ENCODE measurements at places on chromosomes 12 and 14. TPM values are rescaled to one million over a fixed set of nuclear protein-coding genes. Genes with fewer than 3 reads are reported as not detected.

Gene AKAP3
- polyA plus RNA-seq, result 0.76 TPM

Gene PRB2
- not detected for polyA plus RNA-seq

Gene STON2
- polyA plus RNA-seq, result 13.0 TPM

Gene CTSG
- 1.1 TPM for polyA plus RNA-seq

Gene CLEC6A
- polyA plus RNA-seq, result not detected

Gene NOS1
- polyA plus RNA-seq, result 0.03 TPM

Gene CCDC177
- polyA plus RNA-seq, result not detected

Gene CLEC2A
- polyA plus RNA-seq, result not detected

Gene PLEKHD1
- polyA plus RNA-seq, result 0.09 TPM

Gene NAA30
- 2.8 TPM for polyA plus RNA-seq

Gene FIGNL2
- 0.20 TPM for polyA plus RNA-seq

Gene GDF3
- 0.42 TPM for polyA plus RNA-seq

Gene KRT2
- 0.42 TPM for polyA plus RNA-seq

- no peaks in the 10 kb centered on the region for H3K27me3 ChIP-seq
- no peaks in the 10 kb centered on the region for H3K4me1 ChIP-seq
- no peak for DNase-seq
These were observed 120.3 kb upstream of the SLC38A4 start for GRCh38 chr12:46946137-46946536.

GRCh38 chr14:57089901-57090300 lies 178.8 kb downstream of the EXOC5 start:
- H3K27ac ChIP-seq, result no peak overlapping the region
- no peaks in the 10 kb centered on the region for H3K36me3 ChIP-seq
- no peaks in the 10 kb centered on the region for H3K27me3 ChIP-seq
- no peak overlapping the region for H3K4me3 ChIP-seq
- DNase-seq, result no peak
- H3K4me1 ChIP-seq, result no peaks in the 10 kb centered on the region

GRCh38 chr12:130710733-130711080 lies 5.4 kb downstream of the RIMBP2 start:
- H3K36me3 ChIP-seq, result no peaks in the 10 kb centered on the region
- H3K27me3 ChIP-seq, result peaks cover 46% of the 10 kb centered on the region
- no peak for DNase-seq
- H3K27ac ChIP-seq, result no peak overlapping the region
- H3K4me1 ChIP-seq, result peaks cover 6% of the 10 kb centered on the region

DNA sequence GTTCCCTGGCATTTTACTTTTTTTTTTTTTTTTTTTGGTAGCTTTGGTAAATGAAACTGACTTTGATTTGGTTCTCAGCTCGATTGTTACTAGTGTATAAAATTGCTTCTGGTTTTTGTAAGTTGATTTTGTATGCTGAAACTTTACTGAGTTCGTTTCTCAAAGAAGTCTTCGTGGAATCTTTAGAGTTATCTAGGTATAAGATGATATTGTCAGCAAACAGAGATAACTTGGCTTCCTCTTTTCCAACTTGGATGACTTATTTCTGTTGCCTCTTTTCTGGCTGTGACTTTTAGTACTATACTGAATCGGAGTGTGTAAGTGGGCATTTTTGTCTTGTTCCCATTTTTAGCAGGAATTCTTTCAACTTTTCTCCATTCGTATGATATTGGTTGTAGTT lies 28.1 kb downstream of the USP15 start:
- no peak overlapping the region for H3K27ac ChIP-seq
- DNase-seq, result no peak
- peaks cover 30% of the 10 kb centered on the region for H3K36me3 ChIP-seq
- H3K4me3 ChIP-seq, result no peak overlapping the region
- H3K27me3 ChIP-seq, result no peaks in the 10 kb centered on the region
- peaks cover 33% of the 10 kb centered on the region for H3K4me1 ChIP-seq

GRCh38 chr12:130436741-130437501 lies 99.2 kb downstream of the PIWIL1 start:
- H3K4me1 ChIP-seq, result no peaks in the 10 kb centered on the region
- H3K27me3 ChIP-seq, result no peaks in the 10 kb centered on the region
- DNase-seq, result peak; percentile 74
- H3K4me3 ChIP-seq, result no peak overlapping the region
- peaks cover 3% of the 10 kb centered on the region for H3K36me3 ChIP-seq

DNA sequence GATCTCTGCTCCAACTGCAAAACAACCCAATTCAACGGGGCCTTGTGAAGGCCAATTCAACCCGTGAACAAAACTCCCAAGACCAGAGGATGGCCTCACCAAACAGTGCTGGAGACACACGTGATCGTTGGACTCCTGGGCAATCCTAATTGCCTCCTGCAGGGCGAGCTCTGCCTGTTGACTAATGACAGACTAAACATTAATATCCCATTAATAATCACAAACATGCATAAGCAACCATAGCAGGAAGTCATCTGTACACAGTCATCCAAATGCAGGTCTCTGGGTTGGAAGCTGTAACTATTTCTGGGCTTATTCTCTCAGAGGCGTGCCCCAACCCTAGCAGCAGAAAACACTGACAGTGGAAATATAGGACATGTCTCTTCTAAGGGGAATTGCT lies 21.0 kb downstream of the ANAPC5 start:
- peaks cover 99% of the 10 kb centered on the region for H3K36me3 ChIP-seq
- H3K27me3 ChIP-seq, result no peaks in the 10 kb centered on the region
- no peak overlapping the region for H3K4me3 ChIP-seq
- DNase-seq, result no peak
- H3K4me1 ChIP-seq, result no peaks in the 10 kb centered on the region

- no peak overlapping the region for H3K4me3 ChIP-seq
- H3K36me3 ChIP-seq, result peaks cover 65% of the 10 kb centered on the region
- H3K4me1 ChIP-seq, result peaks cover 8% of the 10 kb centered on the region
- DNase-seq, result peak; percentile 69
These were observed 18.4 kb downstream of the OTUB2 start for GRCh38 chr14:94044476-94045091.

DNA sequence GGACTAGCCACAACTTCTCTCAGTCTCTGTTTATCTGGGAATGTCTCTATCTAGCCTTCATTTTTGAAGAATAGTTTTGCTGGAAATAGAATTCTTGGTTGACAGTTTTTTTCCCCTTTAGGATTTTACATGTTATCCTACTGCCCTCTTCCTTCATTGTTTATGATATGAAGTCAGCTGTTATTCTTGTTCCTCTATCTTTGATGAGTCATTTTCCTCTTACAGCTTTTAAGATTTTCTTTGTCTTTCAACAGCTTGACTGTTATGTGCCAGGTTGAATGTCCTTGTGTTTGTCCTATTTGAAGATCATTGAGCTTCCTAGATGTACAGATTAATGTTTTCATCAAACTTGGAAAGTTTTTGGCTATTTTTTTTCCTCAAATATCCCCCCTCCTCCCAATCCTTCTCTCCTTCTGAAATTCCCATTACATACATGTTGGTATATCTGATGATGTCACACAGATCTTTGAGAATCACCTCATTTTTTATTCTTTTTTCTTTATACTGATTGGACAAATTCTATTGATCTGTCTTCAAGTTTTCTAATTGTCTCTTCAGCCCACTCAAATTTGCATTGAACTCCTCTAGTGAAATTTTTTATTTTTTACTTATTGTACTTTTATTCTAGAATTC lies 4.5 kb upstream of the GOLGA5 start:
- H3K36me3 ChIP-seq, result no peaks in the 10 kb centered on the region
- no peaks in the 10 kb centered on the region for H3K27me3 ChIP-seq
- peaks cover 9% of the 10 kb centered on the region for H3K4me1 ChIP-seq
- DNase-seq, result no peak
- no peak overlapping the region for H3K4me3 ChIP-seq

DNA sequence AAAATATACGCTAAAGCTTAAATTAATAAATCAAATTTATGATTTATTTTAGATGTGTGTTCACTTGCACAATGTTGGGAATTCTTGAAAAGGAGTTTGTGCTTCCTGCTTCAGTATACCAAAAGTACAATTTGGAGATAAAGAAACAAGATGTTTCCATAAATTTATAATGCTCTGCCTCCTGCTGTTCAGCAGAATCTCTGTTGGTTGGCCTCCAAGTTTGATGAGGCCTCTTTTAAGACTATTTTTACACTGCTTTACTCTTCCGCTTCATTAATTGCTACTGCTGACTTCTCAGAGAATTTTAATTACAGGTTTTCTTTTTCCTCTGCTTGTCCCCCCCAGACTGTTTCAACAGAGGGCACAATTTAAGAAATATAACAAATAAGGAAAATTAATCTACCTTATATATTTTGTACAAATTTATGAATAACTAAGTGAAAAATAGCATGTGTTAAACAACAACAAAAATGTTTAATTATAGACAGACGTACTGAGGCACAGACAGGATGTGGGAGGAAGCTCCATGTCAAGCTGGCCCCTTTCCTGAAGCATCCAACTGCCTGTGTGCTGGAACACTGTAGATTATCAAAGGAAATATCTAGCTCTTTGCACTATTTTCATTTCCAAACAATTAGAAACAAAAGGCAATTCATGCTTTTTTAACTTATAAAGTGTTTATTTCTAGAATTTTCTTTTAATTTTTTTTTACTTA lies 83.9 kb downstream of the PIK3C2G start:
- H3K4me3 ChIP-seq, result no peak overlapping the region
- DNase-seq, result no peak

GRCh38 chr14:75303381-75303789 lies 24.8 kb downstream of the FOS start:
- no peaks in the 10 kb centered on the region for H3K36me3 ChIP-seq
- H3K27me3 ChIP-seq, result no peaks in the 10 kb centered on the region
- H3K4me1 ChIP-seq, result peaks cover 64% of the 10 kb centered on the region
- DNase-seq, result peak; percentile 87
- peak overlapping the region; percentile 67 for H3K27ac ChIP-seq
- no peak overlapping the region for H3K4me3 ChIP-seq

DNA sequence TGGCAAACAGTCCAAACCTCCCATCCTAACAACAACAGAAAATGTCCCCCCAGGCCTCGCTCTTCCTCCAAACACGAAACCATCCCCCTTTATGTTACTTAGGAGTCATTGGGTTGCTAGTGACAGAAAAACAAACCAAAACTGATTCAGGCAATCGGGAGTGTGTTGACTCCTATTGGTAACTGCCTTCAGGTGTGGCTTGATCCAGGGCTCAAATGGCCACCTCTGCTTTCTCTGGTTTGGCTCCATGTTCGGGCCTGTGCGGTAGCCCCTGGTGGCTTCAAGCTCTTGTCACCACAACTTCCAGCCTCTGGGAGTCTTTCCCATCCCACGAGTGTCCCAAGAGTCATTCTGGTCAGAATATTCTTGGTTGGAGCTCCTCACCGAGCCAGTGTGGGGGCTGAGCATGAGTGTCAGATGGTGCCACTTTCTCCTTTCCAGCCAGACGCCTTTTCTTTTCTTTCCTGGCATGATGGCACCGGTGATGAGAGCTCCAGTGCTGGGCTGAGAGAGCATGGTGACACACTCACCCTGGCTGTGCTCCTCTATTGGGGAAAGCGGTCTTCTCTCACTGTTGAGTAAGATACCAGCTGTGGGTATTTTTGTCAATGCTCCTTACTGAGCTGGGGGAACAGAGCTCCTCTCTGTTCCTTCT lies 38.6 kb downstream of the NOC4L start:
- no peak overlapping the region for H3K4me3 ChIP-seq
- peaks cover 20% of the 10 kb centered on the region for H3K27me3 ChIP-seq
- H3K4me1 ChIP-seq, result peaks cover 6% of the 10 kb centered on the region
- H3K36me3 ChIP-seq, result no peaks in the 10 kb centered on the region
- DNase-seq, result no peak

GRCh38 chr14:85471744-85472143 lies 58.2 kb upstream of the FLRT2 start:
- no peaks in the 10 kb centered on the region for H3K36me3 ChIP-seq
- no peak for DNase-seq
- no peaks in the 10 kb centered on the region for H3K27me3 ChIP-seq
- no peaks in the 10 kb centered on the region for H3K4me1 ChIP-seq

GRCh38 chr14:102144914-102145313 lies 5.2 kb downstream of the WDR20 start:
- peaks cover 45% of the 10 kb centered on the region for H3K36me3 ChIP-seq
- no peak overlapping the region for H3K27ac ChIP-seq
- no peak for DNase-seq
- H3K4me3 ChIP-seq, result no peak overlapping the region
- H3K27me3 ChIP-seq, result no peaks in the 10 kb centered on the region

DNA sequence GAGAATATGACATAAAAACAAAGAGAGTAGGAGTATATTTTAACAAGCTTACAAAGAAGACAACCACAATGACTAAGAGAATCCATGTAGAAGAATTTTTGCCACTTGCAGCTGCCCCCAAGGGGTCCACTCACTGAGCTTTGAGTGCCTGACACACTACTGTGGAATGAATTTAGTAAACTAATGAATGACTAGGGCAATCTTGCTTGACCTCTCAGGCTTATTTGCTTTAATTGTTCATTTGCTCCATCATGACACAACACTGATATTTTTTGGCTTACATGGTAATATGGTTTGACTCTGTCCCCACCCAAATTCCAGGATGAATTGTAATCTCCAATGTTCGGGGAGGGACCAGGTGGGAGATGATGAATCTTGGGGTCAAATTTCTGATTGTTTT lies 249.1 kb upstream of the FAR2 start:
- no peak overlapping the region for H3K27ac ChIP-seq
- H3K4me1 ChIP-seq, result no peaks in the 10 kb centered on the region
- no peaks in the 10 kb centered on the region for H3K27me3 ChIP-seq
- H3K4me3 ChIP-seq, result no peak overlapping the region

GRCh38 chr12:70196811-70197281 lies 46.4 kb upstream of the CNOT2 start:
- no peak overlapping the region for H3K4me3 ChIP-seq
- H3K36me3 ChIP-seq, result no peaks in the 10 kb centered on the region
- H3K27me3 ChIP-seq, result no peaks in the 10 kb centered on the region
- no peaks in the 10 kb centered on the region for H3K4me1 ChIP-seq
- DNase-seq, result no peak
- no peak overlapping the region for H3K27ac ChIP-seq

DNA sequence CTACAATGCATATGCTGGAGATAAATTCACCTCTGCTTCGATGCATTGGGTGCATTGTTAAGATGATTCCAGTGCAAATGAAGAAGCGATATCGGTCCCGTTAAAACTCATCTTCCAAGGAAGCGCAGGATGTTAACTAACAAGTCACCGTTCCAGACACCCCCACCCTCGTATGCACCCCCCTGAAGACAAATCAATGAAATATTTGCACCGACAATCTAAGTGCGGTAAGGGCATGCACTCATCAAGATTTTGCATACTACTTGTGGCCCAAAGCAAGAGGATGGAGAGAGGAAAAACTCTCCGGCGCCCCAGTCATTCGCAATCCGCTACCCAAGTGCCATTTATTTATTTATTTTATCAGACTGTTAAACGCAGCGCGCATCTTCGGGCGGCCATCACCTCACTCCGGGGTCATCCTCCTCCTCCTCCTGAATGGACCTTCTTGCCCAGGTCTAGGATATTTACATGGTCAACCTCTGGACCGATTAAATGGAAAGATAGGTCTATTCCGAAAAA lies 1.2 kb downstream of the NOVA1 start:
- no peaks in the 10 kb centered on the region for H3K36me3 ChIP-seq
- H3K4me1 ChIP-seq, result no peaks in the 10 kb centered on the region
- H3K4me3 ChIP-seq, result peak overlapping the region; percentile 71
- no peaks in the 10 kb centered on the region for H3K27me3 ChIP-seq
- no peak for DNase-seq

- peaks cover 68% of the 10 kb centered on the region for H3K4me1 ChIP-seq
- H3K27ac ChIP-seq, result no peak overlapping the region
- DNase-seq, result no peak
These were observed 981 bp downstream of the VTI1B start for GRCh38 chr14:67673451-67673850.

- DNase-seq, result no peak
- H3K4me1 ChIP-seq, result no peaks in the 10 kb centered on the region
- H3K27ac ChIP-seq, result no peak overlapping the region
- no peaks in the 10 kb centered on the region for H3K27me3 ChIP-seq
- no peaks in the 10 kb centered on the region for H3K36me3 ChIP-seq
These were observed 175.7 kb upstream of the DDHD1 start for GRCh38 chr14:53328841-53329240.

GRCh38 chr12:8596561-8596960 lies 16.1 kb downstream of the AICDA start:
- no peak overlapping the region for H3K27ac ChIP-seq
- no peak overlapping the region for H3K4me3 ChIP-seq
- DNase-seq, result no peak
- H3K4me1 ChIP-seq, result no peaks in the 10 kb centered on the region
